ENCODE measurements at places on chromosomes 5 and 9.
A peak's percentile ranks its signal among the peaks of the same experiment; 100 is the strongest.

- DNase-seq, result no peak
These were observed 895.5 kb upstream of the DMAC1 start for GRCh38 chr9:8694983-8695588.

- DNase-seq, result peak; percentile 31
These were observed at the start of gene ANKRD34B for GRCh38 chr5:80569961-80570786. Gene ANKRD34B (minus strand): TSS chr5:80570280. CDS start chr5:80560019, 10,261 bp downstream.

- DNase-seq, result peak; percentile 10
These were observed 42.0 kb downstream of the ACO1 start for GRCh38 chr9:32426278-32426939.

- DNase-seq, result peak; percentile 1
These were observed 203.7 kb upstream of the SLC24A2 start for GRCh38 chr9:19992556-19992955.

GRCh38 chr9:69122549-69123141 lies 51.4 kb upstream of the TJP2 start:
- DNase-seq, result peak; percentile 26

DNA sequence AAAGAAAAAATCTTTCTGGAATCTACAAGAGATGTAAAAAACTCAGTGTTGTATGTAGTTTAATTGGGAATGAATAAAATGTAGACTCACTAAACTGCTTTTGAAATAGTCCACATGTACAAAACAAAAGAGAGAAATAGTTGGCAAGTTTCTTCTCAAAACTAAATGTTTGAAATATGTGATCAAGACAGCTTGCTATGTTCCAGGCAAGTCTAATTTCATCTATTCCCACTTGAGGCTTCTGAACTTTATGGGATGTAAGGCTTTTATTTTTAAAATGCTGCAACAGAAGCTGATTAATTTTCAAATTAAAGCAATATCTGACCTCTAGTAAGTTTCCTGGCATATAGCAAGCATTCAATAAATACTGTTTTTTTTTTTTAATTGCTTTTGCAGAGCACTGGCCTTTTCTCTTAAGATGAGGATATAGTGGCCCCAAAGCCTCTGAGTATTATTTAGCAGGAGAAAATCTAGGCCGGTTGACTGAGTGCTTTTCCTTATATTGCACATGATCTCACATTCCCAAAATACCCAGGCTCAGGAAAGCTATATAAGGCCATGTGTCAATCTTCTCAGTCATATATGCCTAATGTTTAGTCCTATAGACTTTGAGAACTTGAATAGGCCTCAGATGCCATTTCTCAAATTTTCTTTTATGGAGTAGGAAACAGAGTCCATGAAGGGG lies 183.2 kb downstream of the NTRK2 start:
- DNase-seq, result no peak

- no peak for DNase-seq
These were observed 60.8 kb downstream of the WDR41 start for GRCh38 chr5:77431286-77431685.

DNA sequence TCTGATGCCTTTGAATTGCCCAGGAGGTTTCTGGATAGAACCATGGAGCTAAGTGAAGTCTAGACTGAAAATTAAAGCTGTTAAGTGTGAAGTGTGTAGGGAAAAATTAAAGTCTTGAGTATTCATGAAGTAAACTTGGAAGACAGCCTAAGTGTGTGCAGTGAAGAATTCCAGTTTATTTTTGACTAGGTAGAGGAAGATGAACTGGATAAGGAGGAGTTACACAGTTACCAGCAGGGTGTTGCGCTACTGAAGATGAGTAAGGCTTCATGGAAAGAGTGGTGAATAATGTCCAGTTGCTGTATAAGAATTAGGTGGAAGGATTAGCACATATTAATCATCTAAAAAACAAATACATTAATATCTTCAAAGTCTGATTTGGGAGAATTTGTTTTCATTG lies 5.7 kb upstream of the CHD1 start:
- no peak for DNase-seq

GRCh38 chr9:77892171-77892570 lies 139.4 kb downstream of the GNAQ start:
- no peak for DNase-seq

DNA sequence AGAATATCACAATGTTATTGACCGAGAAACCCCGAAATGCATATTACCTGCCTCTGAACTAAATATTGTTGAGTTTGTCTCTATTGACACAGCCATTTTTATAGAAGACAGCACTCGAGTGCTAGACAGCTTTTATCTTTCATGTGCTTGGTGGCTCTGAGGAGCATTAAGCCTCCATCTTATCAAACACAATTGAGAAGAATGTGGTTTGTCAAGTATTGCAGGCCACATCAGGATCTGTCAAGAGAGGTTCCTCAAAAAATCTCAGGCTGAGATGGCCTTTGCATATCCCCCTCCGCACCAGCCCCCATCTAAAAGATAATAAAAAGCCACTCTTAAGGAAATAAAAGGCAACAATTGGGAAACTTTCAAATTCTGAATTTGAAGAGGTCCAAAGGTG lies 284.8 kb downstream of the DENND1A start:
- DNase-seq, result no peak

DNA sequence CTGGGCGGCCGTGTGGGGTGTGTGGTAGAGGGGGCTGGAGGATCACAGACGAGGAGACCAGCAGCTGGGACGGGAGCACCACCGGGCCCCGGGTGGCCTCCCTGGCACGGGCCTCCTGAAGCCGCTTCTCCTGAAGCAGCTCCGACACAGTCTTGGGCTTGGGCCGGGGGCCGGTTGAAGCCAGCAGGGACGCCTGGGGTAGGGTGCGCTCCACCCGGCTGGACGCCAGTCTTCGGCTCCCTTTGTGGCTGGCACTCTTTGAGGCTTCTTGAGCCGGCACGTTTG lies 5.5 kb upstream of the CARD9 start:
- DNase-seq, result no peak

DNA sequence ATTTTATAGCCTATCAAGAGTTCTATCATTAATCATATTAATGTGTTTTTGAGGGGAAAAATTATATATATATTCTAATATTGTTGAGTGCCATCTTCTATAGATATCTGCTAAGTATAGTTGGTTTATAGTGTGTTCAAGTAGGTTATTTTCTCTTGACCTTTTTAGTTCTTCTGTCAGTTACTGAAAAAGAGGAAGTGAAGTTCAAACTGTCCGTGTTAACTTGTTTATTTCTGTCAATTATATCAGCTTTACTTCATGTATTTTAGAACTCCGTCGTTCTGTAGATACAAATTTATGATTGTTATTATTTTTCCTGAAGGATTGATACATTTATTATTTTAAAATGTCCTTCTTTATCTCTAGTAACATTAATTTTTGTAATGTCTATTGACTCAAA lies 1209.1 kb downstream of the CDH12 start:
- DNase-seq, result no peak

- DNase-seq, result no peak
These were observed 21.2 kb downstream of the DAPK1 start for GRCh38 chr9:87518702-87519335.

- DNase-seq, result no peak
These were observed 366.9 kb upstream of the ZNF608 start for GRCh38 chr5:125113328-125113727.

DNA sequence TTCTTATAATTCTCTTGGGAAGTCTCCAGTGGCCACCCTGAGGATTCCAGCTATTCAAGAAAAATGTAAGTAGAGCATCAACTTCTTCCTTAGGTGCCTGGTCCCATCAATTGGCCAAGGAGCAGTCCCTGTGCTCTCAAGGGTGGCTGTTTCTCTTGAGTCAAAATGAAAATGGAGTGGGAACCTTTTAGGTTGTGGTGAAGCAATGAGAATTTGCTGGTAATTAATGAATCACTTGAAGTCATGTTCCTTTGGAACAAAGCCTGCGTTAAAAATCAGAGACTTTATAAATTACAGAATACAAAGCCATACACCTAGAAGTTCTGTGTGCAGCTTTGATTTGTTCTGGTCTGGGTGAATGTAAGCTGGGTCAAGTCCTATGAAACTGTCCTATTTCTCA lies 48.9 kb downstream of the IL31RA start:
- DNase-seq, result no peak

DNA sequence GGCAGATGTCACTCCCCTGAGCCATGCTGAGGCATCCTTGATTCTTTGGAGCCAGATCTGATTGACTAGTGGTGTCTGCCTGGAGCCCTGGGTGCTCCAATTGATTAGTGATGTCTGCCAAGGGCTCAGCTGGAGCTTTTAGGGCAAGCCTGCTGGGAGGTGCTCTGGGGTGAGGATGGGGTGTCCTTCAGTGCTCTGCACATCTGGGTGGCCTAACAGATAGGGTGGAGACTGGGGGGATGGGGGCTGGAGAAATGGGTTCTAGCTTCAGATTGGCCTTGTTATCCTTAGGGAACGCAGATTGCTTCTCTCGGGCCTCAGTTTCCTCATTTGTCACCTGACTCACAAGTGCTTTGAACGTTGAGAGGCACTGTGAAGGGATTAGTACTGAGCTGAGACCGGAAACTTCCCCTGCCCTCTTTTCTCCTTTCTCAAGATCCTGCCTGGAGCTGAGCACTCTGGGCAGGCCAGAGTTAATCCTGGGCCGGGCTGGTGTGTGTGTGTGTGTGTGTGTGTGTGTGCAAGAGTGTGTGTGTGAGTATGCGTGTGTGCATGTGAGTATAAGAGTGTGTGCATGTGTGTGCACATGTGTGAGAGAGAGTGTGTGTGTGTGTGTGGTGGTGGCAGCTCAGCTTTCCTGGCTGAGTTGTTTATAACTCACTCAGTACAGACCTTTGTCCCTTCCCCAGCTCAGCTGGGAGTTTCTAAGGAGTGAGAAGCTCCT lies 5.6 kb upstream of the IER5L start:
- no peak for DNase-seq

GRCh38 chr9:12737871-12738270 lies 36.9 kb upstream of the LURAP1L start:
- DNase-seq, result no peak

DNA sequence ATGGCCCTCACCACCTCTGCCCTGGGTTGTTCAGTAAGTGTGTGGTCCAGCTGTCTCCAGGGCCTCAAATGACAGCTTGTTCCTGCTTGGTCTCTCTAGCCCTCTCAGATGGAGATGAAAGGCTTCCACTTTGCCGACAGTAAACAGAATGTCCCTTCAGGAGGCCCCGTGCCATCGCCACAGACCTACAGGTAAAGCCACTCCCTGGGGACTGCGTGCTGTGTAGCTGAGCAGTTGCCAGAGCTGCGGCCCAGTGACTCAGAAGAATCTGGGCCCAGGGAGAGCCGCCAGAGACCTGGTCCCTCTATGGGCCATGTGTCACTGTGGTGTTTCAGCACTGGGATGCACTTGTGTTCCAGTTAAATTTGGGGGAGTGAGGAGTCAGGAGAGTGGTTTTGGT lies 10.6 kb upstream of the POMT1 start:
- DNase-seq, result no peak

GRCh38 chr5:170749911-170750431 lies 33.6 kb upstream of the GABRP start:
- DNase-seq, result no peak

DNA sequence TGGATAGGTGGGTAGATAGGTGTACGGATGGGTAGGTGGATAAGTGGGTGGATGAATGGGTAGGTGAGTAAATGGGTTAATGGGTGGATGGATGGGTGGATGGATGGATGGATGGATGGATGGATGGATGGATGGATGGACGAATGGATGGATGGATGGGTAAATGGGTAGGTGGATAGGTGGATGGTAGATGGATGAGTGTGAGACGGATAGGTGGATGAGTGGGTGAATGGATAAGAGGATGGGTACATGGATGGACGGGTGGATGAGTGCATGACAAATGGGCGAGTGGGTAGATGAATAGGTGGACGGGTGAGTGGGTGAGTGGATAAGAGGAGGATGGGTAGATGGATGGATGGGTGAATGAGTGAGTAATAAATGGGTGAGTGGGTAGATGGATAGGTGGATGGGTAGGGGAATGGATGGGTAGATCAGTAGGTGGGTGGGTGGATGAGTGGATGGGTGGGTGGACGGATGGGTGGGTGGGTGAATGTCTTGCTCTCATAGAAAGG lies 179.2 kb downstream of the FGF18 start:
- no peak for DNase-seq

GRCh38 chr9:89658401-89658800 lies 53.6 kb downstream of the GADD45G start:
- no peak for DNase-seq

GRCh38 chr9:3751125-3751758 lies 225.4 kb upstream of the RFX3 start:
- DNase-seq, result no peak

- DNase-seq, result no peak
These were observed 34.9 kb downstream of the TRIO start for GRCh38 chr5:14178091-14178490.

DNA sequence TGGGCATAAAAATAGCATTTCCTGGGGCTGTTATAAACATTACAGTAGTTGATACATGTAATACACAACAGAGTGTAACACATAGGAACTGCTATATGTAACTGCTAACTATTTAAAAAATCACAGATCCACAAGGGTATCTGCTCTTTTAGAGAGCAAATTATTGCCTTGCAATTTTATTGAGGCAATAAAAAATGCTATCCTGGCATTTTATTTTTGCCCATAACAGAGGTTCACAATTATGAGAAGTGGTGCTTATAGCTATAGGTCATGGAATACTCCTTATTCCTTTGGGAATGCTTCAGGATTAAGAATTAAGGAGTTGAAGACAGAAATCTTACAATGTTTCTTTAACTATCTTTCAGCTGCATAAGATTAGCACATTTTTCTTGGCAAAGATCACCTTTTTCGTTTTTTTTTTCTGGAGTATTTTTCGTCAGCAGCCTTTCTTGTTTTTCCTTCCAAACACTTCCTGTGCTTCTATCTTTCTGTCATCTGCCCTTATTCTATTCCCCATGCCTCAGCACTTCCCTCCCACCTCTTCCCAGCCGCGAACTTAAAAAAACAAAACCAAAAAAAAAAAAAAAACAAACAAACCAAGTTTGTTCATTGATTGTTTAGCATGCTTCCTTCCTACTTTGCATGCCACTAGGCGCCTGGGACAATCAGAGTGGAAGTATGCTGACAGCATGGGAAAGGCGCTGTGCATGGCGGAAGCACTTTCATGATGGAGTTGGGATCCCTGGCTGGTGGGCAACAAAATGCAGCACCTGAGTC lies 264.2 kb downstream of the MAST4 start:
- DNase-seq, result no peak

DNA sequence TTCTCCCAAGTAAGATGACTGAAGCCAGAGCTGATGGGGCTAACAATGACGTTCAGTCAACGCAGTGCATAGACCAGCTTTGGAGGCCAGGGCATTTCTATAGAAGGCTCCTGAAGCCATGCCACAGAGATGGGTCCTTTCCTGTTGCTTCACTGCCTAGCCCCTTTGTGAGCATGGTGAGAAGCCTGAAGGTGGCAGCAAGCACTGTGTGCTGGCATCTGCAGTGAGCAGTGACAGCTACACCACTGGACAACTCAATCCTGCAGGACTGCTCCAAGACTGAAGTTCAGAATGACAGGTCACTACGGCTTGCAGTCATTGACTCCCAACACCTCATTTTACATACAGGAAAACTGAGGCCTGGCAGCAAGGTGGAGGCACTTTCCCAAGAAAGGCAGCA lies 229.0 kb downstream of the TSSK1B start:
- no peak for DNase-seq

Measured in HTR-8/SVneo (cell line).